ENCODE measurements at places on chromosomes 1 and 21. TPM values are rescaled to one million over a fixed set of nuclear protein-coding genes. Genes with fewer than 3 reads are reported as not detected.

Gene ETNK2
- 6.2 TPM for total RNA-seq

Gene CFHR3
- total RNA-seq, result 0.39 TPM

Gene CDK18
- 102 TPM for total RNA-seq

Gene S100A7A
- total RNA-seq, result not detected

Gene KRTAP19-1
- not detected for total RNA-seq

Gene VPS26C
- total RNA-seq, result 43.6 TPM

Gene OXCT2
- total RNA-seq, result 16.2 TPM

Gene CELA2B
- total RNA-seq, result not detected

Gene KCNJ9
- 0.06 TPM for total RNA-seq

Gene RGS18
- total RNA-seq, result 1.2 TPM

Gene CFAP141
- not detected for total RNA-seq

Gene LAMB3
- 14.3 TPM for total RNA-seq

GRCh38 chr1:10835822-10836421, 39.5 kb upstream of the CASZ1 start:
- DNase-seq, result no peak

GRCh38 chr21:45138199-45139002, 64.0 kb downstream of the ADARB1 start:
- DNase-seq, result peak; percentile 84

GRCh38 chr1:83017276-83017675, 981.7 kb downstream of the TTLL7 start:
- DNase-seq, result no peak

DNA sequence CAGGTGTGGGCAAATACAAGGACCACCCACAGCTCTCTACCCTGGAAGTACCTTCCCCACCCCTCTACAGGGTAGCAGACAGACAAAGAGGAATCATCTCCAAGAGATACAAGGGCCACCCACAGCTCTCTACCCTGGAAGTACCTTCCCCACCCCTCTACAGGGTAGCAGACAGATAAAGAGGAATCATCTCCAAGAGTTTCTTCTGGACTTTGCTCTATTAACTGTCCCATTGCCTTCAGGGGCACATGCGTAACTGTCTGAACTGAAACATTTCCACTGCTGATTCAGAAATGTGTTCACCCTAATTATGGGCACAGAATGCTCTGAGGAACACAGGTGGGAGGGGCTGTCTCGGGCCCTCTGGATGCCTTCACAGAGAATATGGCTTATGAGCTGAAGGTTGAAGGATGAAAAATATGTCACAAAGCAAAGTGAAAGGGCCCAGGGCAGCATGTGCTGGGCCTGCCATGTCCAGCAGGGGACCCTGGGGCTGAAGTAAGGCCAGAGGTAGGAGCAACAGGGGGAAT, 43.9 kb downstream of the ZNF281 start:
- DNase-seq, result no peak

DNA sequence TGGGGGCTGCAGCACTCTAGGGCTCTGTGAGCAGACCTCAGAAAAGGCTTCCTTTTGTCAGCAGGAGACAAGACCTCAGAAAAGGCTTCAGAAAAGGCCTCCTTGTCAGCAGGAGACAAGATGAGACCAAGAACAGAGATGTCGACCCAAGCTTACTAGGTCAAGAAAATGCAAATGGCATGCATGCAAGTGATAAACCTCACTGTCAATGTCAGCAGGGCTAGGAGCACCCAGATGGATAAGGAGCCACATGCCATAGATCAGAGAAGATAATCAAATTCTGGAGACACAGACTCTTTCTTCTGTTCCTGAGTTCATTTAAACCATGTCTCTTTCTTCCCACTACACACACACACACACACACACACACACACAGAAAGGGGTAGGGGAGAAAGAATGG, 285.9 kb downstream of the CHRM3 start:
- DNase-seq, result no peak

DNA sequence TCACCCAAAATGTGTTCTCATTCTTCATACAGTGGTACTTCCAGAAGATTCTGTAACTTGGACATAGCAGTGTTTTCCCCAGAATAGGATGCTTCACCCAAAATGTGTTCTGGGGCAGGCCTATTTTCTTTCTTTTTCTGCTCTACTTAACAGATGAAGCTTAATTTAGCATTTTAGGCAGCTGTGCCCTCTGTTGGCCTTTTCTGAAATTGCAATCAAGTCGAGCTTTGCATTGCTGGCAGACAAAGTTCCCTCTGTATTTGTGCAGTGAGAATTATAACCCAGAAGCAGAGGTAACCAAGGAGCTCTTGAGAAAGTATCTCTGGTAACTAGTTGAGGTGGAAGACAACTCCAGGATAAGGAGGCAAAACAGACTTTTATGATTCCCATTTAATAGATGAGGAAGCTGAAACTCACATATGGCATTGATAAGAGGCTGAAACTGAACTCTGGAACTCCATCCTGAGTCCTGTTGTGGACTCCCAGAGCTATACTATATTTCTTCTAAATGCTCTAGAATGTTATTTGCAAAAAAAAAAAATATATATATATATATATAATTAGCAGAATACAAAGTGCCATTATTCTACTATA, 50.3 kb upstream of the L1TD1 start:
- DNase-seq, result no peak

GRCh38 chr1:90714521-90714951, 2.6 kb downstream of the BARHL2 start:
- no peak for DNase-seq

DNA sequence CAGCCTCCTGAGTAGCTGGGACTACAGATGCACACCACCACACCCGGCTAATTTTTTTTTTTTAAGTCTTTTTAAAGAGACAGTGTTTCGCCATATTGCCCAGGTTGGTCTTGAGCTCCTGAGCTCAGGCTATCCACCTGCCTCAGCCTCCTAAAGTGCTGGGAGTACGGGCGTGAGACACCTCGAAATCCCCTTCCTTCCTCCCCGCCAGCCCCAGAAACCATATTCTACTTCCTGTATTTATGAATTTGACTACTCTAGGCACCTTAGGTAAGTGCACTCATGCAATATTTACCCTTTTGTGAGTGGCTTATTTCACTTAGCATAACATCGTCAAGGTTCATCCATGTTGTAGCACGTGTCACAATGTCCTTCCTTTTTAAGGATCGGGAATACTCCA, 6.9 kb upstream of the LRP8 start:
- no peak for DNase-seq

DNA sequence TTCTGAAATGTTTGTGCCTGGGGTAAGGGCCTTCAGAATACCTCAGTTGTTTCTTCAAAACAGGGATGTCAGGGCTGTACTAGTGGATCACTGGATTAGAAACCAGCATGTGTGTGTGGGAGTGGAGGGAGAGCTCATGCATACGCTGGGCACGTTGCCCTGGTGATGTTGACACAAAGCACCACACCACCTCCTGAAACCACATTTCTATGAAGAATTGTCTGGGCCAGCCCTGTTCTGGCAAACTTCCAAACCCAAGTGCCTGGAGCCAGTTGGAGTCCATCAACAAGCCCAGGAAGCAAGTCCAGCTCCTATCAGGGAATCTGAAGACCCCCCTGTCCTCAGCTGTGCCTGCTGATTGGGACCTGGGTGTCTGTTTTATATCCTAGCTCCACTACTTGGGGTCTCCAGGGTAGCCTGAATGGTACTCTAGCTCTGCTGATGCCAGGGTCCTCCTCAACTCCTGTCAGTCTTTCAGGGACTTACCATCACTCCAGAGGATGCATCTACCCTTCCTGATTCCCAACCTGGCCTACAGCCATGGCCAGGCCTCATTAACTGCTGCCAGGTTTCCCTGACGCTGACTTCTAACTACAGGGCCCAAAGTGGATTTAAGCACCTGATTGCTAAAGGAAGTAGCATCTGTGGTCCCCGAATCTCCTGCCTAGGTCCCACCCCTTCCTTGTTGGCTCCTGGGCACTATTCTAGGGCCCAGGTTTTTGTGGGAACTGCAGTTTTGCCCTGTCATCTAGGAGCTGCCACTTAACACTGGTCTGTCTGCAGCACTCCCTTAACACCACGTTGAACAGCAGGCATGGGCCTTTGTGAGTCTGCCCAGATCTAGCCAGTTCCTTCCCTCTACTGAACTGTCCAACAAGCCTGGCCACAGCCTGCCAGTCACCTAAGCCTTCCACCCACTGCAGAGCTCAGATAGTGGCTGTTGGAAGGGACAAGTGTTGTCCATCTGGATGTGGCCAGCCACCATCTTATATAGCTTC, 45.5 kb downstream of the LPAR3 start:
- DNase-seq, result peak; percentile 82

DNA sequence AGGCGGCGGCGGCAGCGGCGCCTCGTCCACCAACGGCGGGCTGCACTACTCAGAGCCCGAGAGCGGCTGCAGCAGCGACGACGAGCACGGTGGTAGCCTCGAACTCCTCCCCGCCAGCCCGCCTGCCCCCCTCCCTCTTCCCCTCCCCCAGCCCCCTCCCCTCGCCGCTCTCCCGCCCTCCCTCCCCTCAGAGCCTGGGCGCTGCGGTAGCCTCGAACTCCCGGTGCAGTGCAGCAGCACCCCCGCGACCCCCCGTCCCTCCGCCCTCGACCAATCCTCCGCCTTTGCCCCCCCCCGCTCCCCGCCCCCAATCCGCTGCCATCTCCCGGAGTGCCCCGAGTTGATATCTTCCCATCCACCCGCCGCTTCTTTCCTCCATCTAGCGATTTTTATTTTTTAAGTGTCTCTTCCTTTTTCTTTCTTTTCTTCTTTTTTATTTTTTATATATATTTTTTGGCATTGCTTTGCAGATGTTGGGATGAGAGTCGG, 516 bp downstream of the RCOR3 start:
- peak; percentile 63 for DNase-seq

GRCh38 chr1:167599957-167600581, 30.0 kb upstream of the RCSD1 start:
- DNase-seq, result peak; percentile 31

- DNase-seq, result no peak
Measured at GRCh38 chr1:216024546-216024945, 398.7 kb downstream of the USH2A start.

DNA sequence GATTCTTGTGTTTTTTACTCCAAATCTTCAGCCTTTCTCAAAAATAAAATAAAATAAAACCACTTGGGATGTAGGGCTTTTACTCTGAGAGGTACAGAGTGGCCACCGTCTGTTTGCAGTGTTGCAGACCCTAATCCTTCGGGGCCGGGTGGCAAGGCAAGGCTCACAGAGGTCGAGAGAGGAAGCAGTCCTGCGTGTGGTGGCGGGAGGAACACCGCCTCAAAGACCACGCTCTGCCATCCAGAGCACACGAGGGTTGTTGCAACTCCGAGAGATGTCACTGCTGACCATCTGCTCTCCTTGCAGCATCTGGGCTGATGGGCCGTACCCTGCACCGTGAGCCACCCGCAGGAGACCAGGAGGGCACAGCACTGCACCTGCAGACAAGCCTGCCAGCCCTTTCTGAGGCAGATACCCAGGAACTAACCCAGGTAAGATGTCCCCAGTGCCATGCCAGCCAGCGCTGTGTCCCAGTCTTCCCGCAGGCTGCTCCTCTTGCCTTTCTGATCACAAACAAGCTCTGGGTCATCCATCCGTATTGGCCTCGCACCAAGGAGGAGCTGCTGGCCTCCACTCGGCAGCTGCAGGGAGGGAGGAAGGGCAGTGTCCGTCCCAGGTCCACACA, 31.5 kb downstream of the SNAP47 start:
- no peak for DNase-seq

- DNase-seq, result no peak
Measured at GRCh38 chr1:235049217-235049616, 79.4 kb downstream of the TOMM20 start.

GRCh38 chr1:240399381-240399780, 212.6 kb downstream of the GREM2 start:
- DNase-seq, result no peak

DNA sequence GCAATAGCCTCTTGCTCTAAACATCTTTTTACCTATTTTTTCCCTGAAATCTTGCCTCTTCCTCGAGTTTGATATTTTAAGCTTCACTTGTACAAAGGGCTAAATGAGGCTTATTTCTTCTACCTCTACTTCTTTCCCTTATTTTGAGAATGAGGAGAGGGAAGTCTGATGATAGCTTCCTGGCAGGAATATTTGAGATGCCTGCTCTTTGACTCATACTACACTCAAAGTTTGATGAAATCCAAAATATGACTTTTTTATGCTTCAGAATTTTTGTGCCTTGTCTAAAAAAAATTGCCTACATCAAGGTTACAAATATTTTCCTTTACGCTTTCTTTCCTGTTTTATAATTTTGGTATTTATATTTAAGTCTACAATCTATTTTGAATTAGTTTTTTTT, 624.4 kb upstream of the PLXNA2 start:
- DNase-seq, result no peak

- peak; percentile 63 for DNase-seq
Measured at GRCh38 chr1:36285443-36286101, 20.6 kb upstream of the SH3D21 start.

GRCh38 chr1:2925918-2926317, 95.3 kb upstream of the ACTRT2 start:
- peak; percentile 40 for DNase-seq

- DNase-seq, result no peak
Measured at GRCh38 chr1:22508991-22509390, 54.3 kb upstream of the EPHA8 start.

GRCh38 chr1:119222271-119222670, 81.8 kb upstream of the WARS2 start:
- no peak for DNase-seq

DNA sequence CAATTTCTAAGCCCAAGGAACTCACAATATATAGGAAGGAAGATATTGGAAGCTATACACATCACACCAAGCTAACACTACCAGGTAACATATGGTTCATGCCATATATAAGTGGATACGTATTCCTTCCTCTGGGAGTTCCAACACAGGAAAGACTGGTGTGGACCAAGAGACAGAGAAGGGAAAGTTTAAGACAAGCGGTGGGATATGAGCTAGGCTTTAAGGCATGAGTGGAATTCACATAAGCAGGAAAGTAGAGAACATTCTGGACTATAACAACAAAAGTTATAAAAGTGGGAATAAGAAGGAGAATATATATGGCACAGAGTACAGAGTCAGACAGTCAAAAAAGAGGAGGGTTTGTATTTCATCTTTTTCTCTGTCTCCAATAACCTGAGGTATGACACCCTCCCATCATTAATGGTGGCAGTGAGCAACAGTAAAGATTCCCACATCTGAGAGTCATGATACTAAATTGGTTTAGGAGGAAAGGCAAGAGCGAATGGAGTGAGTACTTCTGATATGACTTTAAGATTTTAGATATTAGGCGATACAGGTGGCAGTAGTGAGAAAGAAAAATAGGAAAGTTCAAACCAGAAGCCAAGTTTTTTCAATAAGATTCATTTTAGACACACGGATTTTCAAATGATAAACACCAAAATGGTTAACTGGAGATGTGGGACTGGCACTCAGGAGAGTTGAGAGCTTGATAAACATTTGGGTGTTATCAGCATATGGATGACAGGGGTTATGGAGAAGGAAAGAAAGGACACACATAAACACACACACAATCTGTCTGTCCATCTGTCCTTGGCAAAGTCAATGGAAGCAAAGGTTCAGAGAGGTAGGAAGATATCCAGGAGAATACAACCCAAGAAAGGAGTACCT, 87.4 kb upstream of the TTC39A start:
- no peak for DNase-seq

- DNase-seq, result no peak
Measured at GRCh38 chr1:18670868-18671225, 40.2 kb downstream of the PAX7 start.

- DNase-seq, result no peak
Measured at GRCh38 chr1:84236256-84236655, 65.3 kb upstream of the SAMD13 start.
